Stimulated activated CD4-positive, alpha-beta T cell treated with anti-CD3 and anti-CD28 coated beads, TNF-alpha, amount 100 ng/mL, for 1 hour (primary cell): ENCODE measurements at places on chromosomes 12 and 14.

GRCh38 chr12:128421375-128421774 lies 154.4 kb downstream of the TMEM132C start:
- no peak for DNase-seq

DNA sequence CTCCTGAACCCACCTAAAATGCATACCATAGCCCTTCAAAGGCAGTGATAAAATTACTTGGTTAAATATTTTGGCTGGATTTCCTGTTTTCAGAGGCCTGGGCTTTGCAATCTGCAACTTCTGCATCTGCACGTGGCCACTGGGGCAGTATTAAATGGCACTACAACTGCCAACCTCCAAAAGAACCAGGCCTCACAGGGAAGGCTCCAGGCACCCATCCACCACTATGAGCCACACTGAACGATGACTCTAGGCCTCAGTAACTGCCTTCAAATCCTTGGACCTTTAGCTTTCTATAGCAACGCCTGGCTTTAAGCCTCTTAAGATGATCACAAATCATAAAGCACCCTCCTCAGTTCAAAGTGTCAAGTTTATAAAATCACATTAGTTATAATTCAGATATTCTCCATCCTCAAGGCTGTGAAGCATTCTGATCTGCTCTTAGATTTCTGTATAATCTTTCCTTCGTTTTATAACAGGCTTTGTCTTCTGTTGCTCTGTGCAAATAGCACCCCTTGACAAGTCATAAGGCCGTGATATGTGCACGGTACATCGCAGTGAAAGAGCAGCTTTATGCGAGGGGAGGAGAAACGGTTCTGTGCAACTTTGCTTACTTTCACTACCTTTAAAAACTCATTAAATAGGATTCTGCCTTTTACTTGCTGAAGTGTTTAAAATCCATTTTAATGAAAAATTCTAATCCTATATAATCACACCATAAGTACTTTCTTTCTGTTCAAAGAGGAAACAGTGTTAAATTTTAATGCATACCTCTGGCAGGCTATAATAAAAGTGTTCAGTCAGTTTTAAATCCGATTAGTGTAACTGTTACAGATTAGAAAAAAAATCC lies 196.4 kb upstream of the G2E3 start:
- no peak for DNase-seq

- no peak for DNase-seq
These were observed 7.5 kb upstream of the FOXG1 start for GRCh38 chr14:28758885-28759652.

DNA sequence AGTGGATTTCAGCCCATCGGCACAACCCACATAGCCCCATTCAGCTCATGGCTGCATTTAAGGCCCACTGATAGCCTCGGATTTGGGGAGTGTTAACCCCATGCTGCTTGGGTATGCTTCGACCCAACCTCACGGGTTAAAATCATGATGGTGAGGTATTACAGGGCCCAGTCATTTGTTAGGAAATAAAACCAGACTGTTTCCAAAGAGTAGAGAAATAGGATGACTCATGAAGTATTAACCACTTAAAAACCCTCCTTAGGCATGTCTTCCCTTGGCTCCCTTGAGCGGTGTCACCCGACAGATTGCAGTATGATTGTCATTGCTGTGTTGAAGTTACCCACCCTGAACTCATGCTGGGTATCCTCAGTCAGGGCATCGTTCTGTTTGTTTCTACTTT lies 289.1 kb downstream of the CACNA1C start:
- no peak for DNase-seq

- DNase-seq = no peak
These were observed 37.9 kb downstream of the DLK1 start for GRCh38 chr14:100764471-100765115.

DNA sequence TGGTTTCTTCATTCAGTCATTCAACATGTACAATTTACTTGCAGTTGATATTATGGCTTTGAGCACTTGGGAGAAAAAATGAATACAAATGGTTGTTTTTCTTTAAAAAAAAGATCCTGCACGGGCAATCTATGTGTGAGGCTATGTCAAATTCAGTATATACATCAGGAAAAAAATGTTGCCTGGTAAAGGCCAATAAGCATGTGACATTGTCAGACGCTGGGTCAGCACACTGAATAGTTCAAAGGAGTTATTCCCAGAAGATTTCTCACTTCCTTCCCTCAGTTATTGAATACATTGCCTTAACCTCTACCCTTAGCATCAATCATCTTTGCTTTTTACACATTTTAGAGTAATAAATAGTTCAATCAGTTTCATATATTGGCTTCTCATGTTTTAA lies 319.2 kb downstream of the NUAK1 start:
- DNase-seq = no peak

- no peak for DNase-seq
These were observed 5.5 kb downstream of the CNTN1 start for GRCh38 chr12:40697566-40698259.

DNA sequence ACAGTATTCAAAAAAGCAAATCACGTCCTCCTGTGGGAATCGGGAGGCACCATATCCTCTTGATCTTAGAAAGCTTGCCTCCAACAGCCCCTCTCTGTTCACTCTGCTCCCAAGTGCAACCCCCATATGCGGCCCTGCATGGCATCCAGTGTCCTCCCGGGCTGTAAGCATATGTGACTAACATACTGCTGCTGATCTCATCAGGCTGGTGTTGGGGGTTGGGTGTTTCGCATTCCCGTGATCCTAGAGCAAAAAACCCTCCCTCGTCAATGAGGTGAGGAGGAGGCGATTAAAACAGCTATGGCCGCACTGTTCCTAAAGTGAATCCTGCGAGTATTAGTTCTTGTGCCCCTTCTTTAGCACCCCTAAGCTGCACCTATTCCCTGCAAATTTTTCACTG lies 28.1 kb upstream of the PPM1A start:
- no peak for DNase-seq

DNA sequence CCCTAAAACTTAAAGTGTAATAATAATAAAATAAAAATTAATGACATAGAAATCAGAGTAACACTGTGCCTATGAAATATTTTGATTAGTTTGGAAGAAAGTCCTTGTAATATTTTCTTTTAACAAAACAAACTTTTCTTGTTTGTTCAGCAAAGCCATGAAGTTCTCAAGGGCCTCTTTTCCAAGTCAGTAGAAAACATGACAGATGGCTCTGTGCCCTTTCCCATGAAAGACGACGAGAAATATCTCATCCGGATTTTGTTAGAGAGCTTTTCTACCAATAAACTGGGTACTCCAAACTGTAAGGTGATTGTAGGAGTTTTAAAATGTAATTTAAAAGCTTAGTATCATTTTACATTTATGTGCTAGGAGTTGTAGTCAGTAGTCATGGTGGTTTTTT lies 54.5 kb upstream of the ASPG start:
- no peak for DNase-seq

DNA sequence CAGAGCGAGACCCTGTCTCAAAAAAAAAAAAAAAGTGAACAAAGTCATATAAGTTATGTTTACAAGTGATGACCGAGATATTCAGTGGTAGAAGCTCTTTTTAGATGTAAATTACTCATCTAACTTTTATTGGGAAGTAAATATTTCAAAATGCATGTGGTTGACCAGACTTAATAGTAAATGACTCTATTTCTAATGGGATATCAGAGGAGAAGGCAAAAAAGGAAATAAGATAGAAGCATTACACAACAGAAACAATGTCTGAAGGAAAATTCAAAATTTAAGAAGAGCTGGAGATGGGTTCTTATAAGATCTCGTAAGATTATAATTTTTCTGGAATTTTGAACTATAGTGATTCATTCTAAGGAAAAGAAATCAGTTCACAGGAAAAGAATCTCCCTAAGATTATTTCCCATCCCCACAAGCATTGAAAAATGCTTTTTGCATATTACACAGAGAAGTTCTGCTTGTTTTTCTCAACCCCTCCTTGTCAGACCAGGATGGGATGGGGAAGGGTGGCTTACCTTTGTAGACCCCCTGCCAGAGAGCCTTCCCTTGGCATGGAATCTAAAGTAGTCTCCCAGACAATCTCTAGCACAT lies 63.1 kb upstream of the STK38L start:
- DNase-seq = no peak

DNA sequence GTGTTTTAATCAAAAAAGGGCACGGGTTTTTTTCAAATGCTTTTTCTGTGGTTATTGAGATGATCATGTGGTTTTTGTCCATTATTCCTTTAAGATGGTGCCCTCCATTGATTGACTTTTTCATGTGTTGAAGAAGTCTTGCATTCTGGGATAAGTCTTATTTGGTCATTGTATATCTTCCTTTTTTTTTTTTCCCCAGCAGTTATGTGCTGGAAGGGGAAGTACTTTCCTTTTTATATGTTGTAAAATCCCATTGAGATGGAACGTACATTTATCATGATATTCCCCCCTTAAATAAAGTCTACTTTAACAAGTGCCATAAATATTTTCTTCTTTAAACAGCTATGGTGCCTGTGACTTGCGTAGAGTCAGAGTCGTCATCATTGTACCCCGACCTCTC lies 24.8 kb upstream of the MUCL1 start:
- DNase-seq = no peak
